ENCODE measurements at places on chromosomes 3 and 15. TPM values are rescaled to one million over a fixed set of nuclear protein-coding genes. Genes with fewer than 3 reads are reported as not detected.
A peak's percentile ranks its signal among the peaks of the same experiment; 100 is the strongest.

GRCh38 chr3:194447657-194448056 is 39.1 kb downstream of the ATP13A3 start:
- H3K4me1 ChIP-seq, result no peaks in the 10 kb centered on the region
- DNase-seq, result no peak
- no peaks in the 10 kb centered on the region for H3K27me3 ChIP-seq
- no peak overlapping the region for H3K4me3 ChIP-seq
- peaks cover 76% of the 10 kb centered on the region for H3K36me3 ChIP-seq
- no peak overlapping the region for H3K27ac ChIP-seq

DNA sequence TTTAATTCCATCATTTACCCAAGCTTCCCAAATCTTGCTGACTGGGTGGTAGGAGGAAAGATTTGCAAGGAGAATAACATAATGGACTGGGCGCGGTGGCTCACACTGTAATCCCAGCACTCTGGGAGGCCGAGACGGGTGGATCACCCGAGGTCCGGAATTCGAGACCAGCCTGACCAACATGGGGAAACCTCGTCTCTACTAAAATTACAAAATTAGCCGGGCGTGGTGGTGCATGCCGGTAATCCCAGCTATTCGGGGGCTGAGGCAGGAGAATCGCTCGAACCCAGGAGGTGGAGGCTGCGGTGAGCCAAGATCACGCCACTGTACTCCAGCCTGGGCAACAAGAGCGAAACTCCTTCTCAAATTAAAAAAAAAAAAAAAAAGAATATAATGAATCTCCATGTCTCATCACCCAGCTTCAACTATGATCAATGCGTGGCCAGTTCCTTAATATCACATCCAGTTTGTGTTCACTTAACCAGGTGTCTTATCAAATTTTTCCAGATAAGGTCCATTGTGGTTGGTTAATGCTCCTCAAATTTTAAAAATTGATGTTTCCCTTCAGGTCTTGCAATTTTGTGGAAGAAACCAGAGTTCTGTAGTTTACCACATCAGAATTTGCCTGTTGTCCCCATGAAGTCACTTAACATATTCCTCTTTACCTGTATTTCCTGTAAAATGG is 1.3 kb upstream of the ABCF3 start:
- H3K36me3 ChIP-seq, result peaks cover 54% of the 10 kb centered on the region
- H3K4me3 ChIP-seq, result peak overlapping the region; percentile 57
- peak overlapping the region; percentile 74 for H3K27ac ChIP-seq
- H3K27me3 ChIP-seq, result no peaks in the 10 kb centered on the region
- DNase-seq, result no peak

GRCh38 chr15:52709187-52709981 is 30.2 kb upstream of the ATOSA start:
- no peaks in the 10 kb centered on the region for H3K27me3 ChIP-seq
- peaks cover 17% of the 10 kb centered on the region for H3K4me1 ChIP-seq
- DNase-seq, result peak; percentile 46
- H3K36me3 ChIP-seq, result no peaks in the 10 kb centered on the region

The TTC21A gene
- total RNA-seq, result 9.0 TPM

The ZNF774 gene
- 6.2 TPM for total RNA-seq

DNA sequence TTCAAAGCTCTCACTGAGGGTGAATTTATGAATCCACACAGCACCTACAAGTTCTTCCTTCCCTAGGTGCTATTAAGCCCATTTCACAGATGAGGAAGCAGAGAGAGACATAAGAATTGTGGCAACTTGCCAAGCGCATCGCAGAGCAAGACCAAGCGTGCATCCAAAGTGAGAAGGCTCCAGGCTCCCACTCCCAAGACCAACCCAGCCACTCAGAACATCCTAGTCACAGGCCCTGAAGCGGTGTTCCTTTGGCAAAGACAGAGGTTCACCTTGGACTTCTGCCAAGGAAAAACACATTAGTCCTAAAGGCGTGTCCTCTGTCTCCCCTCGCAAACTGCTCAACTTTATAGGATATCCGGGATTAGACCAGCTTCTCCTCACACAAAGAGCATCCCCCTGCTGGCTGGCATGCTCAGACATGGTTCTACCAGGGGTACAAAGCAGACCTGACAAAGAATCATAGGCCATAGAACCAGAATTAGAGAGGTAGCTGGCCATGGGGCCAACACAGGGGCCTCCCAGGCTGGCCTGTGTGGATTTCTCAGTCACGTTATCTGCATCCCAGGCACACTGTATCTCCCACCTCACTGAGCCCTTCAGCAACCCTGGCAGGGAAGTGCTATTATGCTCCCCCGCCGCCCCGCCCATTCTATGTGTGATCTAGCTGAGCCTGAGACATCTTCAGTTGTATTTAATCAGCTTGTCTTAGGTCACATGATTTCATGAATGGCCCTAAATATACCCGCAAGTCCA is 160.2 kb downstream of the FOXP1 start:
- H3K27ac ChIP-seq, result no peak overlapping the region
- H3K4me3 ChIP-seq, result no peak overlapping the region
- DNase-seq, result no peak

DNA sequence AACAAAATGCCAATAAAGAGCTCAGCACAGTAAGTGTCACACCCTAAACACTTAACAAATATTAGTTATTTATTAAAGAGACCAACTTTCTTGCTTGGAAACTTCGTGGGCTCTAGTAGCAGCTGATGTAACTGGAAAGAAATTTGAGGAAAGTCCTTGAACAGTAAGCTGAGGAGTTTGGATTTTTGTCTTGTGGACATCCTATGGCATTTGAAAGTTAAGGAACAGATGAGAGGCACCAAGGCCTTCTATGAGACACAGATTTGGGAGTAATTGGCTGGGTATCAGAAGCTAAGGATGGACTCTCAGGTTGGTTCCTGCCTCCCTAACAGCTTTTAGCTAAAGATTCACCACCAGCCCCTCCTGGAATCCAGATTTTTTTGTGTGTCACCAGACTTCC is 59.7 kb upstream of the FILIP1L start:
- H3K27me3 ChIP-seq, result no peaks in the 10 kb centered on the region
- H3K27ac ChIP-seq, result no peak overlapping the region
- peaks cover 22% of the 10 kb centered on the region for H3K36me3 ChIP-seq
- H3K4me3 ChIP-seq, result no peak overlapping the region
- H3K4me1 ChIP-seq, result 0 out of 2 replicates have a peak, but pooled peaks cover 10% of the 10 kb centered on the region

The GPR62 gene
- total RNA-seq, result not detected

The ITPKA gene
- 5.3 TPM for total RNA-seq

The TMEM40 gene
- total RNA-seq, result 30.5 TPM

The DBR1 gene
- 18.4 TPM for total RNA-seq

- H3K36me3 ChIP-seq, result no peaks in the 10 kb centered on the region
- peaks cover 9% of the 10 kb centered on the region for H3K4me1 ChIP-seq
- no peaks in the 10 kb centered on the region for H3K27me3 ChIP-seq
- DNase-seq, result no peak
- no peak overlapping the region for H3K4me3 ChIP-seq
Measured at GRCh38 chr15:37107071-37107743, 6.9 kb upstream of the MEIS2 start.

GRCh38 chr15:55915876-55916567 is 77.4 kb downstream of the NEDD4 start:
- H3K4me3 ChIP-seq, result no peak overlapping the region
- no peaks in the 10 kb centered on the region for H3K27me3 ChIP-seq
- H3K36me3 ChIP-seq, result no peaks in the 10 kb centered on the region
- H3K4me1 ChIP-seq, result peaks cover 9% of the 10 kb centered on the region
- DNase-seq, result no peak

The TMEM207 gene
- total RNA-seq, result not detected

DNA sequence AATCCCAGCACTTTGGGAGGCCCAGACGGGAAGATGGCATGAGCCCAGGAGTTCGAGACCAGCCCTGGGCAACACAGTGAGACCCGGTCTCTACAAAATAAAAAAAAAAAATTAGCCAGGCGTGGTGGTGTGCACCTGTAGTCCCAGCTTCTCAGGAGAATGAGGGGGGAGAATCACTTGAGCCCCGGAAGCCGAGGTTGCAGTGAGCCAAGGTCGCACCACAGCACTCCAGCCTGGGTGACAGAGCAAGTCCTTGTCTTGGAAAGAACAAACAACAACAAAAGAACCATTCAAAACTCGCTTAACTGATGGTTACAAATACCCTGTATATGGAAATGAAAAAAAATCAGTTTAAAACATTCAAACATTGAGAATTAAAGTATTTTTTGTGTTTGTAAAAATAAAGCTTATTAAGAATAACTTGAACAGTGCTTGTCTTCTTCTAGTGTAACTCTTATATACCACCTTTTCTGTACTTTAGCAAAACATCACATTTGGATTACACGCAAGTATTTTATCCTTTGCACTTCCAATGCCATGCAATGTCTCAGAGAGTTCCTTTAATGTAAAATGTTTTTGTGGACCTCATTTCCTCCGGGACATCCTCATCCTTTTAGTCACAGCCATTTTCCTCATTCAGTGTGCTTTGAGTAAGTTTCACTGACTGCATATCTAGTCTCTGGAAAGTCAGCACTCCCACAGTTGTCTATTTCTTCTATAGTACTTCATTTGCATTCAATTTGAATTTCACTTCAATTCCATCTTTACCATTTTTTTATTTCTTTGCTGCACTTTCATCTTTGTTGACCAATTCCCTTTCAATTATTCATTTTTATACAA is 113.0 kb upstream of the GOLGA8J start:
- no peak for DNase-seq
- H3K27ac ChIP-seq, result no peak overlapping the region
- H3K4me3 ChIP-seq, result no peak overlapping the region
- H3K36me3 ChIP-seq, result no peaks in the 10 kb centered on the region
- no peaks in the 10 kb centered on the region for H3K27me3 ChIP-seq

- no peak overlapping the region for H3K27ac ChIP-seq
- H3K4me3 ChIP-seq, result no peak overlapping the region
- no peaks in the 10 kb centered on the region for H3K36me3 ChIP-seq
- DNase-seq, result no peak
- peaks cover 6% of the 10 kb centered on the region for H3K27me3 ChIP-seq
Measured at GRCh38 chr15:79635897-79636561, 203.9 kb downstream of the MINAR1 start.

- H3K27me3 ChIP-seq, result no peaks in the 10 kb centered on the region
- H3K27ac ChIP-seq, result no peak overlapping the region
- no peak overlapping the region for H3K4me3 ChIP-seq
- DNase-seq, result no peak
- no peaks in the 10 kb centered on the region for H3K4me1 ChIP-seq
Measured at GRCh38 chr3:17852217-17852616, 109.8 kb upstream of the TBC1D5 start.

DNA sequence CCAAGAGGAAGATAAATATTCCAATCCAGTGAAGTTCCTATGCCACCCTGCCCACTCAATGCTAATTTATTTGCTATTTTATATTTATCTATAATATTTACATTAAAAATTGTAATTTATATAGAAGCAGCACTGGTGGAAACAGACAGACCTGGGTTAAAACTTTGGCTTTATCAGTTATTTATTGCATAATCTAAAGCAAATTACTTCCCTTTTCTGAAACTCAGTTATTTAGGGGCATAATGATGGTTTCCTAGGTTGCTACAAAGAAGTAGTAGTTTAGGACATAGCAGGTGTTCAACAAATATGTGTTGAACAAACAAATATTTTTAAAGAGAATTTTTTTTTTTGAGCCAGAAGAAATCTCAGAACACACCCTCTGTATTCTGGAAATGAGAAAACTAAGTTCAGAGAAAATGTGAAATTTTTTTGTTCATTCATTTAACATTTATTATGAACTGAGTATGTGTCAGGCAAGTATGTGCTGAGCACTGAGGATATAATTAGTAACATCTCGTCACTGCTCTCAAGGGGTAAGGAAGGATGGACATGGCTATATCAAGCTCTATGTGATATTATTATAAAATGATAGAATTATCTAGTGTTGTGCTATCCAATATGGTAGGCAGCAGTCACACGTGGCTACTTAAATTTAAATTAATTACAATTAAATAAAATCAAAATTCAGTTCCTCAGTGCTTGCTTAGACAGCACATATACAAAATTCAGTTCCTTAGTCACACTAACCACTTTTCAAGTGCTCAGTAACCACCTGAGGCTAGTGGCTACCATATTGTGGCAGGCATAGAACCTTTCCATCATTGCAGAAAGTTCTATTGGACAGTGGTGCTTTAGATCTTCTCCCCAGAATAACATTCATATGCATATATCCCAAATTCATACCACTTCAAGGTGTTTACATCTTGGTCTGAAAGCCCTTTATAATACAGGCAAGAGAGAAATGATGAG is 7.0 kb upstream of the UBE2Q2 start:
- no peak overlapping the region for H3K4me3 ChIP-seq
- no peak for DNase-seq
- H3K4me1 ChIP-seq, result peaks cover 15% of the 10 kb centered on the region
- no peaks in the 10 kb centered on the region for H3K27me3 ChIP-seq

The PAQR5 gene
- 5.1 TPM for total RNA-seq

The ILDR1 gene
- 5.1 TPM for total RNA-seq

GRCh38 chr15:94230883-94231722 is at the start of gene MCTP2:
Gene MCTP2, plus strand, starts transcription at chr15:94231561. Its CDS starts 66,705 bp downstream, at chr15:94298266.
- peak within 1 kb of the TSS; percentile 71 for H3K4me3 ChIP-seq
- no peaks in the 10 kb centered on the region for H3K36me3 ChIP-seq

GRCh38 chr15:31338879-31339557 is 12.4 kb downstream of the KLF13 start:
- DNase-seq, result no peak
- H3K4me1 ChIP-seq, result no peaks in the 10 kb centered on the region
- no peak overlapping the region for H3K4me3 ChIP-seq
- H3K27ac ChIP-seq, result no peak overlapping the region
- H3K36me3 ChIP-seq, result no peaks in the 10 kb centered on the region

GRCh38 chr3:17322106-17322793 is 420.2 kb downstream of the TBC1D5 start:
- H3K4me3 ChIP-seq, result no peak overlapping the region
- no peak overlapping the region for H3K27ac ChIP-seq
- no peaks in the 10 kb centered on the region for H3K27me3 ChIP-seq
- no peaks in the 10 kb centered on the region for H3K4me1 ChIP-seq
- DNase-seq, result no peak

The ARNT2 gene
- 1.1 TPM for total RNA-seq

The ZNF660 gene
- 1.0 TPM for total RNA-seq

GRCh38 chr15:58438956-58439355 is 7.2 kb downstream of the LIPC start:
- no peaks in the 10 kb centered on the region for H3K36me3 ChIP-seq
- no peaks in the 10 kb centered on the region for H3K27me3 ChIP-seq
- H3K4me1 ChIP-seq, result peaks cover 58% of the 10 kb centered on the region
- peak overlapping the region; percentile 100 for H3K27ac ChIP-seq
- no peak overlapping the region for H3K4me3 ChIP-seq
- DNase-seq, result peak; percentile 44

DNA sequence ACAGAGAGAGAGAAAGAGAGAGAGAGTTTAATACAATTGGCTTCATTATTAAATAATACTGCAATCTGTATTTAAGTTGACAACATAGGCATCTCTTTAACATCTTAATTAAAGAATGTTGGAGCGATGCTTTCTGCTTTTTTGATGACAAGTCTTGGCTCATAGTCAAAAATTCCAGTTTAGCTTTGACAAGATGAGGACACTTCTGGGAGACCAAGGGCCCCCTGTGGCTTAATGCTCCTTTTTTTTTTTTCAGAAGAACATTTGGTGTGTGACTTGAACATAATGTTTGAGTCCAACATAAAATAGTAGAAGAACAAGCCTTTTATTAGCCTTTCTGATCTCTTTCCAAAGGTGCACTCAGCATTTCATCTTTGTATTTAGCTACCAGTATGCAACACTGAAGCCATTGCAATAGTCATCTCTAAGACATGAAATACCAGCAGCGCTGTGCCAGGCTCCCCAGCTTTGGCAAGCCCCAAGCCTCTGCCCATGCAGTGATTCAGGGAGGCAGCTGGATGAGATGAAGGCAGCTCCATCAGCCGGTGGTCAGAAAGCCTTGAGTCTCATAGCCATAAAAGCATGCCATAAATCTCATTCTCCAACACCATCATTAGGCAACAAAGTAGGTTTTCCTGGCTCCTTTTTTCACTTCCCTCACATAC is 349.4 kb upstream of the SEMA6D start:
- H3K27ac ChIP-seq, result no peak overlapping the region
- H3K36me3 ChIP-seq, result no peaks in the 10 kb centered on the region
- no peaks in the 10 kb centered on the region for H3K4me1 ChIP-seq
- H3K4me3 ChIP-seq, result no peak overlapping the region
- DNase-seq, result no peak

The HTR3E gene
- not detected for total RNA-seq

All from PC-9 (cell line).